ENCODE measurements at places on chromosomes 6 and 20. TPM values are rescaled to one million over a fixed set of nuclear protein-coding genes. Genes with fewer than 3 reads are reported as not detected.

The HLA-G gene
- not detected for total RNA-seq

The RSPO4 gene
- total RNA-seq, result not detected

The FAXC gene
- total RNA-seq, result not detected

The ELOVL4 gene
- total RNA-seq, result 0.58 TPM

The SLC32A1 gene
- total RNA-seq, result not detected

The PSORS1C1 gene
- 0.45 TPM for total RNA-seq

The SLC17A1 gene
- not detected for total RNA-seq

The CTAGE9 gene
- not detected for total RNA-seq

The TFEB gene
- total RNA-seq, result 17.9 TPM

The SLA2 gene
- total RNA-seq, result 0.64 TPM

The LY6G6C gene
- not detected for total RNA-seq

The RIPOR3 gene
- total RNA-seq, result 19.7 TPM

The EPPIN gene
- total RNA-seq, result not detected

The CRISP2 gene
- not detected for total RNA-seq

The ABHD16B gene
- total RNA-seq, result not detected

- DNase-seq, result no peak
Measured at GRCh38 chr6:117919275-117919674, 12.2 kb downstream of the SLC35F1 start.

DNA sequence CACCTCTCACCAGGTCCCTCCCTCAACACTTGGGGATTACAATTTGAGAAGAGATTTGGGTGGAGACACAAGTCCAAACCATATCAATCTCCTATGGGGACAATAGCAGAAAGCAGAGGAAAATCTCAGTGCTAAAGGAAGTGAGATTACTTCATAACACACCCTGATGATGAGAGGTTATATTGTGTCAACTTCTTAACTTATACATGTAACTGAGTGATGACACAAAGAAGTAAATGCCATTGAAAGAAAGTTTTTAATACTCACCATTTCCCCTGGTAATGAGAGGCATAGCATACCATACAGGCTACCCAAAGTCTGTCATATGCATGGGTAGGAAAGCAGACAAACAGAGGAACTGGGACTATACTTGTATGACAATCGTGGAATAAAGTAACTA, 137.2 kb downstream of the MMUT start:
- DNase-seq, result no peak

DNA sequence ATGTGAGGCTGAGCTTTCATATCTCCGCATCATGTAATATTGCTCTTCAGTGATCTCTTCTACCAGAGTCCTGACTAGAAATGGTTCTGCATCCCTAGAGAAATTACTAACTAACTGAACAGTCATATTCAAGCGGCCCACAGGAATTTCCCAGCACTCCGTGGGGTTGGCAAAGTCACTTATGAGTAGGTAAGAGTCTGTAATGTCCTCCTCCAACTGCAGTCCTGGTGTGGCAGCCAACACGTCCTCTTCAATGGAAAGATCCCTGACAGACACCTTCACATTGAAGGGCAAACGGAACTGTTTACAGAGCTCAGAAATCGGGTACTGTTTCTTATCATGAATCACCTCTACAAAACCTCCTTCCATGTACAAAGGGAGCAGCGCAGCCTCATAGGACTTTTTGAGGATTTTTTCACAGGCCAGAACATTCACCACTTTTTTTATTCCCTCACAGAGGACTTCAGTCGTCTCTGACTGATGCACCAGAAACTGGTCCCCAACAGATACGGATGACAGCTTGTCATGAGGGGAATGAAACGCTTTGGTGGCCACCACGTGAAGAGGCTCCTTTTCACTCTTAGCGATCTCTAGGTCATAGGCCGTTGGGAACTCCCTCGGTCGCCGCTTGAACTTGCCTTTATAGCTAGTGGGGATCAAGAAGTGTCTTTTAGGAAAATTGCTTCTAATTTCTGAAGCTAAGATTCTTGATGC, 87.7 kb downstream of the THEMIS start:
- no peak for DNase-seq

GRCh38 chr6:140956571-140957369, 1176.0 kb upstream of the GJE1 start:
- DNase-seq, result no peak

GRCh38 chr6:130128326-130128725, 94.4 kb downstream of the SAMD3 start:
- no peak for DNase-seq

DNA sequence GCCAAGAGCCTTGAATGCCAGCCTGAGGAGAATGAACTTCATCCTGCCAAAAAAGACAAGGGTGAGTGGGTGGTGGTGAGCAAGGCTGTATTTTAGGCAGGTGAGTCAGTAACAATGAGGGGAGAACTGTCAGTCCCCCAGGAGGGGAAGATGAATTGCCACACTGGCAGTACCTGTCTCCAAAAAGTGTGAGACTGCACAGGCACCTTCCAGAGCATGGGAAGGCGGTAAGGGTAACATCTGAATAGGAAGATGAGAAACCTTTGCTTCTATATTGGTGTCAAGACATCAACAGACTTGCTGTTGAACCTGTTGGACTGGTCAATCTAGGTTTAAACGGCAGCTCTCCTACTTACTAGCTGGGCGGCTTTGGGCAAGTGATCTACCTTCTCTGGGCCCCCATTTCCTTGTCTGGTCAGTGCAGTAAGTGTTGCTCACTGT, 30.9 kb downstream of the STK35 start:
- DNase-seq, result no peak

DNA sequence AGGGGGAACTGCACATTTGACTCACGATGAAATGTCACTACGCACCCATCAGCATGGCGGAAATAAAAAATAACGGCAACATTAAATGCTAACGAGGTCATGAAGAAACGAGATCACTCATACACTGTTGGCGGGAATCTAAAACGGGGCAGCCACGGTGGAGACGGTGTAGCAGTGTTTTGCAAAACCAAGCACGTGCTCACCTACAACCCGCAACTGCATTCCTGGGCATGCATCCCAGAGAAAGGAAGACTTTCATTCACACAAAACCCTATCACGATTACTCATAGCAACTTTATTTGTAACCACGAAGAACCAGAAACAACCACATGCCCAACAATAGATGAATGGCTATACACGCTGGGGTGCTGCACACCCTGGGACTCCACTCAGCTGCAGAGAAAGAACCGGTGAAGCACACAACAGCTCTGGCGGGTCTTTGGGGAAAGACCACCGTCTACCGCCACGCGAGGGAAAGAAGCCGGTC, 77.0 kb downstream of the YTHDF1 start:
- no peak for DNase-seq

- no peak for DNase-seq
Measured at GRCh38 chr6:151239603-151240035, at the start of gene AKAP12. Gene AKAP12 (plus strand): TSS chr6:151239967. CDS start chr6:151240563, 596 bp downstream.

- no peak for DNase-seq
Measured at GRCh38 chr20:50848846-50849673, 54.2 kb downstream of the BCAS4 start.

DNA sequence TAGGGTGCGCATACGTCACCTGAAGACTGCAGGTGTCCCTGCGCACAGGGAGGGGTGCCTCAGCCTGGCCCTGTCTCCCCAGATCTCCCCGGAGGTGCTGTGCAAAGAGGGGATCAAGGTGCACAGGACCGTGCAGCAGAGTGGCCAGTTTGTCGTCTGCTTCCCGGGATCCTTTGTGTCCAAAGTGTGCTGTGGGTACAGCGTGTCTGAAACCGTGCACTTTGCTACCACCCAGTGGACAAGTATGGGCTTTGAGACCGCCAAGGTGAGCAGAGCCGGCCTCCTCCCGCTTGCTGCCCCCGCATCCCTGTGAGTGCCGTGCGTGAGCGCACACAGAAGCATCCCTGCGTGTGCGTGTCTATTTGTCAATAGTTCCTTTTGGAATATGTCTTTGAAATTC, 150.7 kb downstream of the DTNBP1 start:
- no peak for DNase-seq

- no peak for DNase-seq
Measured at GRCh38 chr6:138597336-138597735, 98.0 kb upstream of the NHSL1 start.

GRCh38 chr6:25007269-25007699, 71.5 kb upstream of the RIPOR2 start:
- no peak for DNase-seq

- no peak for DNase-seq
Measured at GRCh38 chr20:38354227-38354626, 7.9 kb downstream of the LBP start.

- no peak for DNase-seq
Measured at GRCh38 chr6:16512544-16513290, 248.5 kb downstream of the ATXN1 start.

DNA sequence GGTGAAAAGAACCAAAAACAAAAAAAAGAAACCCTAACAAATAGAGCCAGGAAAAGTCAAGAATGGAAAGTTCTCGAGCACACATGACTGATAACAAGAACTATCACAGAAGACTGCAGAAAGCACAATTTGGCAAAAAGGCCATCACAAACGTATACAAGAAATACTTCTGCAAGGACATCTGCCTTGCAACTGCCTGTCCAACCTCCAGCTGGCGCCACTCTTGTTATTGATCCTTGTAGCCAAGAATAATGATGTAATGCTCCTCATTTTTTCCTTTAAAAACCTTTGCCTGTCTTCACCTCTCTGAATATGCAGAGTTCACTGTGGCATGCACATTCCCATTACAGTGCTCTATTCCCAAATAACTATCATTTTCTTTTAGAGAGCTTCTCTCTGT, 87.9 kb upstream of the BMP5 start:
- DNase-seq, result no peak

GRCh38 chr6:39923394-39923793, 10.9 kb downstream of the MOCS1 start:
- no peak for DNase-seq

DNA sequence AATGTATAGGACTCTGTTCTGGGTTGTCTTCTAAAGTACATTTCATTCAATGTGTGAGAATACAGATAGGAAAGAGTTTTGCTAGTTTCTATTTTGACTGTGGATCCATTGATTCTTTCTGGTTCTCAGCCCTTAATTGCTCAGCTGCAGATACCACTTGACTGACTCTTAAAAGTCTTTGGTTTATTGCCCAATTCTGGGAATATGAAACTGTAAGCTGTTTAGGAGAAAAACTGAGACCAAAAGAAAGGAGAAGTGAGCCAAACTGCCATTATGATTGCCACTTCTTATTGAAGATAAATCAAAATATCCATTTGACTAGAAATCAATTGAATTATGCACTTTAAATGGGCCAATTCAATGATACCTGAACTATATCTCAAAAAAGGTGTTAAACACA, 211.4 kb downstream of the ESR1 start:
- DNase-seq, result no peak

GRCh38 chr20:64065974-64066343, 3.0 kb downstream of the TCEA2 start:
- DNase-seq, result no peak

DNA sequence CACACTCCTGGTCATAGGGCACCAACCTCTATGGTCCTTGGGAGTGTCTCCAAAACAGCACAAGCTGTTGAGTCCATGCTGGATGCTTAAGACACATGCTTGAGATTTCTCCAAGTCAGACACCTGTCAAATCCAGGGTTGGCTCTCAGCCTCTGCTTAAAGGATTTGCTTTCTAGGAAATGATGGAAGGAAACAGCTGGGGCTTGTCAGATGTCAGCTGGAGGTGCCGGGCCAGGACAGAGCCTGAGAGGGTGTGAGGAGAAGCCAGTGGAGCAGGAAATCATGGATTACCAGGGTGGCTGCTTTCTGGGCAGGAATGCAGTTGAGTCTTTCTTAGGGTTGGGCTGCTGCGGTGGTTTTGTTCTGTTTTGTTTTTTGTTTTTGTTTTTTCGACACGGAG, 83.0 kb upstream of the FAM184A start:
- DNase-seq, result no peak

DNA sequence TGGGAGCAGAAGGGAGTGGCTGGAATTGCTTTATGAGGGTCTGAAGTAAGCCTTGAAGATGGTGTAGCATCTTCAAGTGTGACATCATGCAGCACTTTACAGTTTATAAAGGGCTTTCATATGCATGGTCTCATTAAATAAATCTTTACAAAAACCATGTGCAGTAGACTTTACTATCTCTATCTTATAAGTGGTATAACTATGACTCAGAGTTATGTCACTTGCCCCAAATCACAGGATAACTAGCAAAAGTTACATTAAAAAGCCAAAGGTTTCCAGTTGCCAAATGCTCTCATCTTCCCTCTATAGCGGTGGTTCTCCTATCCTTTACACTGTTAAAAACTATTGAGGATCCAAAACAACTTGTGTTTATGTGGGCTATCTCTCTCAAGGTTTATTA, 687.7 kb upstream of the MARCKS start:
- no peak for DNase-seq

- no peak for DNase-seq
Measured at GRCh38 chr20:49630396-49630951, 62.5 kb upstream of the PTGIS start.

DNA sequence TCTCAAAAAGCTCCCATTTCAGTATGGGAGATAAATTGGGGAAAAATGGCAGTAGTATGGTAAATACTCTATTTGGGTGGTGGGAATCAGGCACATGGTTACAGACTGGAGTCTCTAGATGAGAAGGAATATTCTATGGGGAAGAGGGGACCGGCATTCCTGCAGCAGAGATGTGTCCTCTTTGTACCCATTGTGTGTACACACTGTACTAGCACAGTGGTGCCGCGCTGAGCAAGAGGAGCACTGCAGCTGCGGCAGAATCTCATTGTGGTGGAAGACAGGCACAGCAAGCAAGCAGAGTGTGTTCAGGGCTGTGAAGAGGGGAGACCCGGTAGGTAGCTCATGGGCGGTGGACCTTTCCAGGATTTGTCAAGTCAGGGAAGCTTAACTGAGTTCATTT, 13.0 kb downstream of the AFDN start:
- no peak for DNase-seq

- no peak for DNase-seq
Measured at GRCh38 chr6:36519352-36519751, 27.9 kb downstream of the STK38 start.

- no peak for DNase-seq
Measured at GRCh38 chr20:289693-290083, 862 bp downstream of the C20orf96 start.

GRCh38 chr20:910870-911770, 5.0 kb downstream of the ANGPT4 start:
- peak; percentile 88 for DNase-seq

- DNase-seq, result no peak
Measured at GRCh38 chr20:51132279-51132678, 109.4 kb upstream of the KCNG1 start.

DNA sequence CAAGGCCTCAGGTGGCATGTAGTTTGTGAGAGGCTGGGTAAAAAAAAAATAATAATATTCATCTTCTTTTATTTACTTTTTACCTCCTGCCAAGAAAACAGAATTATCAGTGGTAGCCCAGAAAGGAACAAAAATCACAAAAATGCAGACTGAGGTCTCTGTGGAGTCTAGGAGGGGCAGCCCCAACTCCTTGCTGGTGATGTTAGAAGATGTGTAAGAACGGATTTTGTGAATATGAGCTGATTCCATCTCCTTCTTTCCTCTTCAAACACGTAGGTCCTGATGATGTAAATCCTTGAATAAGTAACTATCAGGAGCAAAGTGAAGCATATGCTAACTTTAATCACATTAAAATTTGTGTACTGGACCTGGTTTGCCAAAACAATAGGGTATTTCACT, 226.8 kb downstream of the EYA4 start:
- no peak for DNase-seq
